ENCODE measurements at places on chromosomes 1 and 21. TPM values are rescaled to one million over a fixed set of nuclear protein-coding genes. Genes with fewer than 3 reads are reported as not detected.
A peak's percentile ranks its signal among the peaks of the same experiment; 100 is the strongest.

Gene PPIAL4G
- 0.79 TPM for total RNA-seq

Gene C1orf146
- not detected for total RNA-seq

Gene B3GALT5
- total RNA-seq: 0.13 TPM

Gene HFM1
- 2.2 TPM for total RNA-seq

Gene ITPKB
- 71.2 TPM for total RNA-seq

Gene C1orf167
- total RNA-seq: 0.86 TPM

Gene ANKRD35
- 0.34 TPM for total RNA-seq

DNA sequence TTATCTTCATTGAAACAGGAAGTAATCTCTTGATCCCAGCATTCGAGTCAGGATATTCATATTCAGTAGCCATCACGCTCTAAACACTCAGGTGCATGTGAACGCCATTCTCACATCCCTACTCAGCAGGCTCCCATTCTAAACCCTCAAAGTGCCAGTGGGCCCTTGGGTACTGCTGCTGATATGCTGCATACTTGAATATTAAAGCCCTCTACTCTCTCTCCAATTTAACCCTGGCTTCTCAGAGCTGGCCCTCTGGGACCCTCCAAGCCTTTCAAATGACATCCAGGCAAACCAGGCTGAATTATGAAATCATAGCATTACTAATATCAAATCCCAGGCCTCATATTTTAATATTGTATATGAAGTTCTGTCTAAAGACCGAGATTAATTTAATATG lies 468.2 kb downstream of the NUF2 start:
- DNase-seq: no peak
- H3K36me3 ChIP-seq: no peaks in the 10 kb centered on the region
- H3K27ac ChIP-seq: no peak overlapping the region
- no peak overlapping the region for H3K4me3 ChIP-seq
- no peaks in the 10 kb centered on the region for H3K4me1 ChIP-seq

DNA sequence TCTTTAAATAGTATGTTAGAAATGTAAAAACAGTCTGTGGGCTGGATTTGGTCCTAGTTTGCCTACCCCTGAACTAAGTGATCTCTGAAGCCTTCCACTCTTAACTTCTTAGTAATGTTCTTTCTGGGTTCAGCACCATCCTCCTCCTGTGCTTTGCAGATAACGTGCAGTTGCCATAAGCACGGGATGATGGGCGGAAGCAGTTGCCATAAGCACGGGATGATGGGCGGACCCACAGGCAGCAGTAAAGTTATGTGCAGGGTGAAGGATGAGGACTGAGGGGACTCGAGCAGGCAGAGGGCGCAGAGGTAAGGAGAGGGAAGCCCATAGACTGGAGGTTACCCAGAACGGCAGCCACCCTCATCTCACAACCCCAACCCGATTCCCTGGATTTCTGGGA lies 25.6 kb downstream of the GPA33 start:
- DNase-seq: no peak
- H3K27ac ChIP-seq: no peak overlapping the region
- H3K27me3 ChIP-seq: no peaks in the 10 kb centered on the region

- no peaks in the 10 kb centered on the region for H3K27me3 ChIP-seq
- no peak overlapping the region for H3K4me3 ChIP-seq
- no peak for DNase-seq
- H3K36me3 ChIP-seq: no peaks in the 10 kb centered on the region
- no peaks in the 10 kb centered on the region for H3K4me1 ChIP-seq
- no peak overlapping the region for H3K27ac ChIP-seq
Measured at GRCh38 chr1:71657891-71658679, 577.2 kb upstream of the ZRANB2 start.

DNA sequence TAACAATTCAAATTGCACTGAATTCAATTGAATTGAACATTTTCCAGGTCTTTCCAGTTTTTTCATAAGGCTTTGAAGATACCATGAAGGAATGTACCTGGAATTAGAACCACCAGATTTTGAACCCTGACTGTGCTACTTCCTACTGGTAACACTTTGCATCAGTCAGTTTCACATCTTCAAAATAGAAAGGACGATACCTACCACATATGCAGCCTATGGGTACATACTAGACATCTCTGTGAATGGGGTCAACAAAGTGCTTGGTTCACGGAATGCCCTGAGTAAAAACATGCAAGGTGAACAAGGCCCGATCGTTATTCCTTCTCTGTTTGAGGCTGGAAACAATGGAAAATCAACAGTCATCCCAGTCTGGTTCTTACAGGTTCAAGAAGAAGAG lies 41.2 kb upstream of the WLS start:
- no peak for DNase-seq
- H3K36me3 ChIP-seq: no peaks in the 10 kb centered on the region
- no peak overlapping the region for H3K27ac ChIP-seq
- H3K4me1 ChIP-seq: no peaks in the 10 kb centered on the region
- no peak overlapping the region for H3K4me3 ChIP-seq

DNA sequence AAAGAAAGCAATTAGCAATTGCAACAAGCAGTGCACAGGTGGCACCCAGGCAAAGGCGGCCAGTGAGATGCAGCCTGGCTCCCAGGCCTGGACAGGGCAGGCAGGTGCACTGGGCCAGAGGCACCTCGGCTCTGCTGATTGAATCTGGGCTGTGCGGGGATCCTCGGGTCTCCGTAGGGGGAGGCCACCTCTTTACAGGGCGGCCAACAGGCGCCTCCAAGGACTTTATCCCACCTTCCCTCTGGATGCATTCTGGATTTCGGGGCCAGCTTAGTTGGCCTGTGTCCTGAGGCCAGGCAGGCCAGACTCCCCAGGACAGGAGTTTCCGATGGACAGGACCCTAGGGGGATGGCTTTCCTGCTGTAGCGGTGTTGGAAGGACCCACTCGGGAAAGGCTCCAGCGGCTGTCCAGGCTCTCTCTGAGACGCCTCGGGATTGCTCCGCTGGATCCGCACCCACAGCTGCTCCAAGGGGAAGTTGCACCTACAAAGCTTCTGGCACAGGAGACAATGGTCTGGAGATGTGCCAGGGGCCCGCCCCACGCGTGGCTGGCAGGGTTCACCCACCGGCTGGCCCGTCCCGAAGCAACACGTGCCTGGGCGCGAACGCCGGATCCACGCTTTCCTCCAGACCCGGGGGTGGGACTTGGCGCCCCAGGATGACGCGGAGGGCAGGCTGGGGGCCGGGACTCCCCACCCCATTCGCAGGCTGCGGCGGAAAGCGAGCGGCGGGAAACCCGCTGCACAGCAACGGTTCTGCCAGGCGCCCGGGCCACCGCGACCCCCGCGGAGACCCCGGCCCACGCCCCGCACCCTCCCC lies 810 bp downstream of the SLC19A1 start:
- H3K4me1 ChIP-seq: peaks cover 23% of the 10 kb centered on the region
- H3K4me3 ChIP-seq: peak overlapping the region; percentile 91
- peak overlapping the region; percentile 47 for H3K27ac ChIP-seq
- no peaks in the 10 kb centered on the region for H3K27me3 ChIP-seq
- peak; percentile 96 for DNase-seq
- no peaks in the 10 kb centered on the region for H3K36me3 ChIP-seq

GRCh38 chr1:236151739-236152424 lies 9.5 kb downstream of the GPR137B start:
- H3K4me3 ChIP-seq: no peak overlapping the region
- H3K36me3 ChIP-seq: no peaks in the 10 kb centered on the region
- no peak for DNase-seq
- no peaks in the 10 kb centered on the region for H3K27me3 ChIP-seq
- peaks cover 41% of the 10 kb centered on the region for H3K4me1 ChIP-seq
- H3K27ac ChIP-seq: no peak overlapping the region

DNA sequence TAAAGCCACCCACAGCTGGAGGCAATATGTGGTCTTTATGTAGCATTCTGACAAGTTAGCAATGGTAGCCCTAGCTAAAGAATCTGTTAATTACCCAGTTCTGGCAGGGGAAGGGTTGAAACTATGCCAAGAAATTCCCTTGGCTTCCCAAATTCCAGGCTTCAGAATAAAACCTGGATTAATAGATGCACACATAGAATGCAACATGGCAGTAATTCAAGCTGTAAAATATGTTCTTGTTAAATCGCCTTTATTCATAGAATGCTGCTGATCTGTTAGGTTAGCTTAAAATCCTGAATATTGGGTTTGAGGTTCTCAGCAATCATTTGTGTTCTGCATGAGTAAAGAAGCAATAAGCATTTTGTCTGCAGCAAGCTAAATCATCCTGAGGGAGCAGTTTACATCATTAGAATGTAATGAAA lies 80.1 kb downstream of the ZNF326 start:
- H3K27ac ChIP-seq: no peak overlapping the region
- H3K36me3 ChIP-seq: no peaks in the 10 kb centered on the region
- no peak overlapping the region for H3K4me3 ChIP-seq
- no peak for DNase-seq
- peaks cover 5% of the 10 kb centered on the region for H3K27me3 ChIP-seq

GRCh38 chr1:238954865-238955264 lies 431.5 kb upstream of the CHRM3 start:
- no peak overlapping the region for H3K27ac ChIP-seq
- no peak for DNase-seq
- no peaks in the 10 kb centered on the region for H3K36me3 ChIP-seq

- no peaks in the 10 kb centered on the region for H3K4me1 ChIP-seq
- H3K27me3 ChIP-seq: no peaks in the 10 kb centered on the region
- no peaks in the 10 kb centered on the region for H3K36me3 ChIP-seq
- H3K27ac ChIP-seq: no peak overlapping the region
Measured at GRCh38 chr1:101474039-101474665, 237.3 kb downstream of the S1PR1 start.

GRCh38 chr1:7462617-7463016 lies 308.5 kb upstream of the VAMP3 start:
- H3K27ac ChIP-seq: no peak overlapping the region
- H3K36me3 ChIP-seq: no peaks in the 10 kb centered on the region
- no peak overlapping the region for H3K4me3 ChIP-seq
- peaks cover 26% of the 10 kb centered on the region for H3K4me1 ChIP-seq

- no peaks in the 10 kb centered on the region for H3K36me3 ChIP-seq
- no peak overlapping the region for H3K4me3 ChIP-seq
- H3K27ac ChIP-seq: no peak overlapping the region
- H3K4me1 ChIP-seq: peaks cover 59% of the 10 kb centered on the region
- no peak for DNase-seq
Measured at GRCh38 chr1:93689521-93690223, 8.0 kb upstream of the BCAR3 start.

GRCh38 chr1:218480137-218480536 lies 135.0 kb downstream of the TGFB2 start:
- no peaks in the 10 kb centered on the region for H3K27me3 ChIP-seq
- peak overlapping the region; percentile 9 for H3K27ac ChIP-seq
- H3K4me1 ChIP-seq: no peaks in the 10 kb centered on the region
- no peak overlapping the region for H3K4me3 ChIP-seq

- peak overlapping the region; percentile 69 for H3K27ac ChIP-seq
- H3K4me3 ChIP-seq: no peak overlapping the region
- peaks cover 58% of the 10 kb centered on the region for H3K4me1 ChIP-seq
- DNase-seq: no peak
Measured at GRCh38 chr1:19438516-19439195, 46.7 kb downstream of the CAPZB start.

DNA sequence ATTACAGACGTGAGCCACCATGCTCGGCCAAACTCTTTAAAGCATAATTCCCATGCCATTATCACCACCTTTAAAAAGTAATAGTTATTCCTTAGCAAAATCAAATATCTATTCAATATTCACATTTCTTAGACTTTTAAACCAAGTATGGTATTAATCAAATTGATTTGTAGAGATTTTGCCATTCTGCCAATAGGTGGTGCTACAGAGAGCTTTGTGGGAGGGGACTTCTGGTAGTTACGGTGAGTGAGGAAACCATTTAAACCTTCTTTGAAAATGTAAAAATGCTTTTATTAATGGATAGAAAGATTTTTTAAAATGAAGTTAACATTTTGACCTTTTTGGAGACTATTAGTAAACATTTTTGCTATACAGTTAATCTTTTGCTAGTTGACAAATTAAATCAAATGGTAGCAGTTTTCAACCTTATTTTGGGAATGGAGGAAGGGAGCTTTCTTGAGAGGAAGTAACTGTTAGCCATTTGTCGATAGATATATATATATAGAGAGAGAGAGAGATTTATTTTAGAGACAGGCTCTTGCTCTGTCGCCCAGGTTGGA lies 19.3 kb downstream of the IARS2 start:
- no peak for DNase-seq
- H3K27me3 ChIP-seq: no peaks in the 10 kb centered on the region
- no peaks in the 10 kb centered on the region for H3K4me1 ChIP-seq
- no peak overlapping the region for H3K4me3 ChIP-seq
- no peak overlapping the region for H3K27ac ChIP-seq

- peak overlapping the region; percentile 56 for H3K4me3 ChIP-seq
- DNase-seq: no peak
- no peaks in the 10 kb centered on the region for H3K27me3 ChIP-seq
- H3K4me1 ChIP-seq: peaks cover 12% of the 10 kb centered on the region
- peaks cover 12% of the 10 kb centered on the region for H3K36me3 ChIP-seq
Measured at GRCh38 chr1:150876119-150876454, 312 bp downstream of the ARNT start.

DNA sequence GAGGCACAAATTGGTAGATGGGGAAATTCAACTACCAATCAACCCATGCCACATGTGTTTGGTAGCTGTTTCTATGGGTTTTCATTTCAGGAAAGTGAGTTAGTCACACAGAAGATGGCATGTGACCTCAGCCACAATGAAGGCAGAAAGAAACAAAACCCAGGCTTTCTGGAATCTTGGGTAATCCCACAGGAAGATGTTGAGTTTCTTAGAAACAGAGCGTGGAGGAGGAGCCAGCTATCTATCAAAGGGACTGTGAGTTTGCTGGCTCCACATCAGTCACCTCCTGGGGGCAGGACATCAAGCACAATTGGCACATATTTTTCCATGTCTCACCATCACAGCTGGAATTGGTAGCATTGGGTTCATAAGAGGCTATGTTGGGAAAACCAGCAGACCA lies 188.9 kb upstream of the PLXNA2 start:
- no peaks in the 10 kb centered on the region for H3K4me1 ChIP-seq
- no peak overlapping the region for H3K27ac ChIP-seq
- no peaks in the 10 kb centered on the region for H3K36me3 ChIP-seq
- DNase-seq: no peak
- H3K4me3 ChIP-seq: no peak overlapping the region
- H3K27me3 ChIP-seq: peaks cover 11% of the 10 kb centered on the region

GRCh38 chr1:83102630-83103071 lies 896.3 kb downstream of the TTLL7 start:
- no peak overlapping the region for H3K4me3 ChIP-seq
- H3K27me3 ChIP-seq: no peaks in the 10 kb centered on the region
- no peak for DNase-seq

Measured in spleen (tissue), 13 donors.